Stimulated activated CD8-positive, alpha-beta memory T cell treated with anti-CD3 and anti-CD28 coated beads, Interleukin-15, amount 100 ng/mL, for 24 hours (primary cell): ENCODE measurements at places on chromosomes 6 and 20.

DNA sequence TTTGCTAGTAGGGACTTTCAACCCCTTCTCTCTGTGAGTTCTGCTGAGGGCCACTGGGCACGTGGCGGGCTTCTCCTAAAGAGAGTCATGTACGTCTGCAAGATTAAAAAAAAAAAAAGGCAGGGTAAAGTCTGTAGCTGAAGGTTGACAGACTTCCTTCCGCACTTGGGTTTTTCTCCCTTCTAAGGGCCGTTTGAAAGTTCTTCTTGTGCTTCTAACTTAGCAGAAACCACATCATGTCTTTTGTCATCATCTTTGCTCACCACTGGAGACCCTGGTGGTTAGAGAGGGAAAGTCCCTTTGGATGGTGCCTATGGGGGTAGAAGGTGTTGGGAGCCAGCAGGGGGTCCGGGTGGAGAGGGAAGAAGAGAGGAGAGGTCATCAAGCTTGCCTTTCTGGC, 31.4 kb downstream of the PRDM1 start:
- no peak for DNase-seq

DNA sequence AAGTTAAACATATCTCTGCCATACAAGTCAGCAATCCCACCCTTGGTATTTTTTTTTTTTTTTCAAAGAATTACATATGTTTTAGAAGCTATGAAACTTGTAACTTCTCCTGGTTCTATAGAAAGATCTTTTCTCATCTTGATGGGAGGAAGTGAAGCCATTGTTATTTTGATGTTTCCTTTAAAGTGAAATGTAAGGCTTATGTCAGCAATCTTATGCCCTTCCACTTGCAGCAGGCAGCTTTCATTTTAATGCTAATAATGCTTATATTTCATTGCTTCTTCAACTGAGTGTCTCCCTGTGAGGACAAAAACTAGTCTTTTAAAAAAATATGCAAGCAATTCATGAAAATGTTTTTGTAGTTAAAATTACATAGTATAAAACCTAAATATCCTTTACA, 1614.7 kb downstream of the KHDRBS2 start:
- DNase-seq = no peak

DNA sequence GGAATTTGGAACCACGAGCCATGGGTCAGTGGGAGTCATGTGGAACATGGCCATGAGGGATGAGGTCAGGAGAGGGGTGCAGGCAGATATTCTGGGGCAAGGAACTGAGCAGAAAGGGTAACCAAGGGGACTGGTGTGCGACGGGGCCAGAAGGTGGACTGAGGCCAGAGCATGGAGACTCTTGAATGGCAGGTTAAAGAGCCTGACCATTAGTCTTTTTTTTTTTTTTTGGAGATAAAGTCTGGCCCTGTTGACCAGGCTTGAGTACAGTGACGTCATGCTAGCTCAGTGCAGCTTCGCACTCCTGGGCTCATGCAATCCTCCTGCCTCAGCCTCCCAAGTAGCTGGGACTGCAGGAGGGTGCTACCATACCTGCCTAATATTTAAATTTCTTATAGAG, 64.0 kb downstream of the RREB1 start:
- no peak for DNase-seq

- no peak for DNase-seq
Observed at GRCh38 chr6:147531321-147531720, 22.8 kb downstream of the SAMD5 start.

- no peak for DNase-seq
Observed at GRCh38 chr6:36607683-36608386, 13.7 kb downstream of the SRSF3 start.

- no peak for DNase-seq
Observed at GRCh38 chr6:71531841-71532240, 243.2 kb downstream of the OGFRL1 start.

DNA sequence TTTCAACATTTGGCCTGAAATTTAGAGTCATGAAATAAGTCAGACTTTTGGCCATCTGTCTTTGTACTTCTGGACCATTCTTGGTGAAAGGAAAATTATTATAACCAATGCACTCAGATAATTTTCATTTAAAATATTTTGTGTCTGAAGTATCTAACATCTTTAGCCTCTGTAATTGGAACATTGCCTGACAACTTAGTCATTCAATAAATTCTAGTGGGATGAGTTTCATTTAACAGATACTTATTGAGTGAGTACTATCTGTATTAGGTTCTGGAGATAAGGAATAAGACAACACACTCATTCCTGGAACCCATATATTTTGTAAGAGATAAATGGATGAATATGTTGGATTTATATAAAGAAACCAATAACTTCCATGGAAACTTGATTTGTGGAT, 536.0 kb downstream of the BCKDHB start:
- DNase-seq = no peak

DNA sequence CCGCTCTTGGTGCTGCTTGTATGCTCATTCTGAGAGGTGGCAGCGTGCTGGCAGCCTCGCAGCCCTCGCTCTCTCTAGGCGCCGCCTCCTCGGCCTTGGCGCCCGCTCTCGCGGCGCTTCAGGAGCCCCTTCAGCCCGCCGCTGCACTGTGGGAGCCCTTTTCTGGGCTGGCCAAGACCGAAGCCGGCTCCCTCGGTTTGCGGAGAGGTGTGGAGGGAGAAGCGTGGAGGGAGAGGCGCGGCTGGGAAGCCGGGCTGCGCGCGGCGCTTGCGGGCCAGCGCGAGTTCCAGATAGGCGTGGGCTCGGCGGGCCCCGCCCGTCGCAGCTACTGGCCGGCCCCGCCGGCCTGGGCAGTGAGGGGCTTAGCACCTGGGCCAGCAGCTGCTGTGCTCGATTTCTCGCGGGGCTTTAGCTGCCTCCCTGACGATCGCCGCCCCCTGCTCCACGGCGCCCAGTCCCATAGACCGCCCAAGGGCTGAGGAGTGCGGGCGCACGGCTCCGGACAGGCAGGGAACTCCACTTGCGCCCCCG, 19.5 kb upstream of the FAM8A1 start:
- no peak for DNase-seq

GRCh38 chr6:34951731-34952130, 62.7 kb downstream of the ANKS1A start:
- no peak for DNase-seq

DNA sequence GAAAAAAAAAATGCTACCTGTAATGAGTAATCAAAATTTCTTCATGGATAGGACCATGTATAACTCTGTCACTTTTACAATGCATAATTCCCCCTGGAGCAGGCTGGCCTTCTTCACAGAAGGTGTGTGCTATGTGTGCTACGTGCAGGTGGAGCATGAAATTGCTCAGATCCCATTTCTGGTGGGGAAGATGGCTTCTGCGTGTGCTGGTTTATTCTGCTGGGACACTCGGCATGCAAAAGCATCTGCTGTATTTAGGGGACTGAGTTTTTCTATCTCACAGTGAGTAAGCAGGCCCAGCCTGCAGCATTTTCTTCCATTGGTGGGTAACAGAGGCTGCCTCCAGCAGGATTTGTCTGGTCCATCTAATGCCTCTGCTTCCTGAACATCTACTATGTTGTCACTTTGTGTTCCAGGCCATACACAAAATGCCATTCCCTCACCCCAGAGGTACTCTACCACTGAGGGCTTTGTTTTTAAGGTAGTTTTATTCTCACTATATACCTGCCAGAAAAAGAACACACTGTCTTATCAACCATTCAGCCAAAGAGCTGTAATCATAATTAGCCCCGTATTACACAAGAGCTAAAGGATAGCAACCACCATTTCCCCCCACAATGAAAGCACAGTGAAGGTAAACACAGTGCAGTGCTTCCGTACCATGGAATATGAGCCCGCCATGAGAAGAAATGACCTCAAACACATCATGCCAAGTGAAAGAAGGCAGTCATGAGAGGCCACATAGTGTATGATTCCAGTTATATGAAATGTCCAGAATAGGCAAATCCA, 62.4 kb downstream of the SYNDIG1 start:
- DNase-seq = no peak

DNA sequence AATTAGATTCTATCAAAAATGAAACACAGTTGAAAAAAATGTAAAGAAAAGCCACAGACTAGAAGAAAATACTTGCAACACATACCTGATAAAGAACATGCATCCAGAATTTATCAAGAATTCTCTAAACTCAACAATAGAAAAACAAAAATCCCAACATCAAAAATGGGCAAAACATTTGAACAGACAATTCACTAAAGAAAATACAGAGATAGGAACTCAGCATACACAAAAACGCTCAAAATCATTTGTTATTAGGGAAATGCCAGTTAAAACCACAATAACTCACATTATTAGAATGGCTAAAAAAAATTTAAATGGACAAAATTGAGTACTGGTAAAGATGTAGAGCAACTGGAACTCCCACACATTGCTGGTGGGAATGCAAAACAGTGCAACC, 311.0 kb upstream of the PRDM1 start:
- DNase-seq = no peak

DNA sequence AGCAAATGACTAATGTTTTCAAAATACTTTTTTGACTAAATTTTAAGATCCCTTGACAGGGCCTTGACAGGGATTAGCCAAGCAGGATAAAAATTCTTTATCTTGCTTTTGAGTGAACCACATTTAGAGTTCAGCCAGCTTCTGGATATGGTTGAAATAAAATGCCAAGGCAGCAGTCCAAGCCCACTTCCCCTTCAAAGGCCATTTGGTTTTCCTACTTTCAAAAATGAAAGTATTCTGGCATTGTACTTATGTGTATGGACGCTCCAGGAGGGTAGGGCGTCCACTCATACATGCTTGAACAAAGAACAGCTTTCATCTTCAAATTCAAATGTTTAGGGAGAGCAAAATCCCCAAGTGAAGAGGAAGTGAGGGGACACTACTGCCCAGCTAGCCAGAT, 82.3 kb upstream of the BCLAF1 start:
- no peak for DNase-seq

DNA sequence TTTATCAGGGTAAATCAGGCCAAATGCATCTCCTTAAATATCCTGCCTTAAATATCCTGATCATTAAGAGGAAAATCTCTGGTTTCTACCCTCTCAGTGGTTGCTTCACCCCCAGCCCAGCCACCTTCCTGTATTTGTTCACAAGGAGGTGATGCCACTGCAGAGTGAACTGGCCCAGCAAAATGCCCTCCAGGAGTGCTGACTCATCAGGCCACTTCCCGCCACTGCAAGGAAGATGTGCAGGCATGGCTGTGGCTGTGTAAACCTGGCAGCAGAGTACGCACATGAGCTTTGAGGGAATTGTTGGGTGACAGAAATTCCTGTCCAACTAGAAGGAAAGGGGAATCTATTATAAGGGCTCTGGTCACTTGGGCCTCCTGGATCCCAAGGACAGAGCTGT, 13.8 kb downstream of the NQO2 start:
- no peak for DNase-seq

- DNase-seq = no peak
Observed at GRCh38 chr6:20574355-20574754, 40.1 kb downstream of the CDKAL1 start.

- DNase-seq = no peak
Observed at GRCh38 chr6:144637541-144637940, 352.4 kb downstream of the UTRN start.

DNA sequence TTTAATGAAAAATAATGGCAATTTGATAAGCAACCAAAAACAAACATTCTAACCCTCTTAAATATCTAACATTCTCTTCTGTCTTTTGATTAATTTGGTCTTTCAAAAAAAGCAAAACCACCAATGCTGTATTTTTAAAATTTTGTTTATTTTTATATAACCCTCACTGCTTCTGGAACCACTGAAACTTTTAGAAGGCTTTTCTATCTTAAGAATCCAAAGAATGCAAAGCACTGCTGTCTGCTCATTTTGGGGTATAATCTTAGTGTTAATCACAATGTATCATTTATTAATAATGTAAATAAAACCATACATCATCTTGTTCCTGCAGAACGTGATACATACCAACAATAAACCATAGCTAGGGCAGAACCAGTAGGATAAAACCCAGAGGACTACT, 14.0 kb downstream of the STK38 start:
- DNase-seq = no peak

DNA sequence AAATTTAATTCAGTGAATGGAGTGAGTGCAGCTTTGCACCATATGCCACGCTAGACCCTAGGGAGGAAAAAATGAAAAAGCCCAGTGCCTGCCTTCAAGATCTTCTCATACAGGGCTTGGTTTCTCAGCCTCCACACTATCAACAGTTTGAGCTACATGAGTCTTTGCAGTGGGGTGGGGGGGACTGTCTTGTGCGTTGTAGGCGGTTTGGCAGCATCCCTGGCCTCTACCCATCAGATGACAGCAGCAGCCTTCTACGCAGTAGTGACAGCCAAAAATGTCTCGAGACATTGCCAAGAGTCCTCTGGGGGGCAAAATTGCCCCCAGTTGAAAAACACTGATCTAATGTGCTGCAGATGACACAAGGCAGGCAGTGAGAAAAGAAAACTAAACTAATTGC, 6.2 kb downstream of the CDH22 start:
- no peak for DNase-seq

DNA sequence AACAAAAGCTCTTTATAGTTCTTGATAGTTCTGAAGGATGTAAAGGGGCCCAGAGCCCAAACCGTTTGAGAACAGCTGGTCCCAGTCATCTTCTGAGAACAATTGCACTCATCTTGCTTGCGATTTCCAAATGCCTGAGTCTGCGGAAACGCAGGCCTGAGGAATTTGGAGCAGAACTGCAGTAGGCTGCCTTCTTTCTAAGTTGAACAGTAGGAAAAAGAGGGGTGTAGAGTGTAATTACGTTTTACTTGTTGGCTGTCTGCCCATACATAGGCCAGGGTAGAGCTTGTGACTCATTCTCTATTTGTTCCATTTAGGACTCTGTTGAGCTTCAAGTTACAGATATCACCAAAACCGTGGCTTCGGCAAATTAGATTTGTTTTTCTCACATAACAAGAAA, 42.0 kb upstream of the KIF16B start:
- DNase-seq = no peak

DNA sequence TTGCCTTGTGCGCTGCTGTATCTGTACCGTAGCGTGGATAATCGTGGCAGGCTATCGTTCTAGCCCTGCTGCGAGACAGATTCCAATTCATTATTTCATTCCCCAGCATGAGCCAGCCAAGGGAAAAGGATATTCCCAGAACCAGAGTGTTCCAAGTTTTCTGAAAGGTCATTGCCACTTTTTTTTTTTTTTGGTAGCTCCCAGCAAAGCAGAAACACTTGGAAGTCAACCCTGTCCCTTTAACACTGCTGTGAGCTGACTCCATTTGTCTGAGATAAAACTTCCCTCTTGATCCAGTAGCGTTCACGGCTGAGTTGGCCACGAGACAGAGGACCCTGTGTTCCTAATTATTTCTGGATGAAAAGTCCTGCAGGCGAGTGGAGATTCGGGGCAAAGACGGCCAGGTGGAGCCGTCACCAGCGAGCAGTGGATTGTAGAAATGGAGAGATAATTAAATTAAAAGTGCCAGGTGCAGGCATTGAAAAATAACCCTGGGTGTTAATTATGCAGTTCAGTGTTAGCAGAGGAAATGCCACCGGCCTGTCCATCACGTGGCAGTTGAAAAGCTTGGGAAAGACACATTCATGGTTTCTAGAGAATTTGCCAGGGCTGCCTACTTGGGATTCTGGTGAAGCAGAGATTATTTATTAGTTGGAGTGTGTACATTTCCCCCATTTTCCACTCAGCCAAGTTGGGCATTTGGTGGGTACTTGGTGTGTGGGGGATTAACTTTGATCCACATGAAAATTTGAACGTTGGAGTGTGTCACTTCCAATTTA, 164.2 kb downstream of the SLC24A3 start:
- no peak for DNase-seq

GRCh38 chr6:87932361-87932760, 115.3 kb upstream of the SPACA1 start:
- no peak for DNase-seq

- DNase-seq = no peak
Observed at GRCh38 chr6:1310628-1311399, 1.1 kb upstream of the FOXQ1 start.

- peak; percentile 31 for DNase-seq
Observed at GRCh38 chr20:43691928-43692524, 25.1 kb downstream of the MYBL2 start.
